ENCODE measurements at places on chromosomes 6 and 20.

GRCh38 chr20:18066421-18067333, 9.0 kb upstream of the OVOL2 start:
- DNase-seq = no peak

GRCh38 chr20:982754-983153, 19.4 kb downstream of the RSPO4 start:
- DNase-seq = no peak

- DNase-seq = no peak
Measured at GRCh38 chr6:14616656-14617055, 499.1 kb downstream of the CD83 start.

- no peak for DNase-seq
Measured at GRCh38 chr6:47792216-47792733, 10.4 kb downstream of the OPN5 start.

DNA sequence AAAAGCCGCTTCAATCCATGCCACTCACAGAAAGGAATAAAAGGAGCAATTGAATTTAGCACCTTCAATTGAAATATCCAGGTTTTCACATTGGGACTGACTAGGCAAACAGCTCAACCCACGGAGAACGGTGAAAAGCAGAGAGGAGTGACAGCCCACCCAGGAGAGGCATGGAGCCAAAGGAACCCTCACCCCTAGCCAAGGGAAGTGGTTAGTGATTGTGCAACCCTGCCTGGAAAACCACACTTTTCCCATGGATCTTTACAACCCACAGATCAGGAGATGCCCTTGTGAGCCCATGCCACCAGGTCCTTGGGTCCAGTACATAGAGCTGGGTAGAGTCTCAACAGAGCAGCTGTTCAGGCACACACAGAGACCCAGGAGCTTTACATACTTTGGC, 911.8 kb downstream of the EPHA7 start:
- DNase-seq = no peak

- DNase-seq = no peak
Measured at GRCh38 chr6:122995921-122996793, at the start of gene CLVS2. CLVS2 (plus strand) TSS chr6:122996235; CDS start chr6:122997778, 1,543 bp downstream.

DNA sequence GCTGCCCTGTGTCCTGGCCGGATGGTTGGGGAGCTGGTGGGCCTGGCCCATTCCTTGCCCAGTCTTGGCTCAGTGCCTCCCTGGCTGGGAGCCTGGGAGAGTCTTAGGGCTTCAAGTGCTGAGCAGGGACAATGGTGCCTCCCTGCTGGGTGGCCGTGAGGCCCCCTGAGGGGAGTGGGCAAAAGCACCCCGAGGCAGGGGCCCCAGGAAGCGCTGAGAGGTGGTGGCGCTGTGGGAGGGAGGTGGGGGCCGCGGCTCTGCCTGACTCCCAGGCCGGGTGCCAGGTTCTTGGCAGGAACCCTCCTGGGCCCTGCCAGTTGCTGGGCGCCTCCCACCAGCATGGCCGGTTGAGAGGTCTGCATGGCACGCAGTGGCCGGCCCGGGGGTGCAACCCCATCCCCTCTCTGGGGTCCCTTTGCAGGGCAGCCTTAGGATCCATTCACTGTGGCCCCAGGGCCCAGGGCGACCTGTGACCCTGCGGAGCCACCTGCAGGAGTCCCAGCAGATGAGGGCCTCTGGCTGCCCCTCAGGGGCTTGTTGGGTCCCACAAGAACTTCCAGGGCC, 9.2 kb upstream of the RPS21 start:
- DNase-seq = no peak

DNA sequence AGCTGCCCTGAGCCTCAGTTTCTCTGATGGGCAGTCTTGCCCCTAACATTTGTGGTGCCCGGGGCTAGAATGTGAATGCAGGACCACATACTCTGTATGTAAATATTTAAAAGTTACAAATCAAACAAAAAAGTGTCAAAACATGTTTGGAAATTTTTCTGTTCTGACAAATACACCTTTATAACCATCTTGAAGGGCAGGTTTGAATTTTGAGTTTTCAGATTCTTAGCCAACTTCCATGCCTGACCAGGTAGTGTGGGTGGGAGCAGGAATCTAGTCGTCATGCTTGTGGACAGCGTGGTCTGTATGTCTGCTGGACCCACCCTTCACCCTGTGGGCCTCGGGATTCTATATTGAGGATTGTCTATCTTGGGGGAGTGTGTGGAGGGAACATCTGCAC, 325.1 kb downstream of the SOX4 start:
- no peak for DNase-seq

DNA sequence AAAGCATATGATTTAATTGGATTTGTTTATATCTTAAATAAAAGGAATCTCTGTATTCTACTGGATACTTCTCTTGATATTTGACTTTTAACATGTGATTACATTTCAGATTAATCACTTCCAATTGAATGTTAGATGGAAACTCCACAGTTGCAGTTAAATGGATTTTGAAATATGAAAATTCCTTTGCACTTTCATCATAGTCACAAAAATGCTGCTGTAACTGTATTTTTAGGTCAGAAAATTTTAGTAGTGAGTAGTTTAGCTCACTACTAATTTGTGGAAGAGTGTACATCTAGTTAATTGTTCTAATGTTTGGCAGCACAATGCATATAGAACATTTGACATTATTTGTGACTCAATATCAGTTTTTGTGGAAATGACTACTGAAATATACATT, 26.8 kb downstream of the PTCHD4 start:
- DNase-seq = no peak

GRCh38 chr20:13102237-13102636, 93.5 kb downstream of the SPTLC3 start:
- DNase-seq = no peak

DNA sequence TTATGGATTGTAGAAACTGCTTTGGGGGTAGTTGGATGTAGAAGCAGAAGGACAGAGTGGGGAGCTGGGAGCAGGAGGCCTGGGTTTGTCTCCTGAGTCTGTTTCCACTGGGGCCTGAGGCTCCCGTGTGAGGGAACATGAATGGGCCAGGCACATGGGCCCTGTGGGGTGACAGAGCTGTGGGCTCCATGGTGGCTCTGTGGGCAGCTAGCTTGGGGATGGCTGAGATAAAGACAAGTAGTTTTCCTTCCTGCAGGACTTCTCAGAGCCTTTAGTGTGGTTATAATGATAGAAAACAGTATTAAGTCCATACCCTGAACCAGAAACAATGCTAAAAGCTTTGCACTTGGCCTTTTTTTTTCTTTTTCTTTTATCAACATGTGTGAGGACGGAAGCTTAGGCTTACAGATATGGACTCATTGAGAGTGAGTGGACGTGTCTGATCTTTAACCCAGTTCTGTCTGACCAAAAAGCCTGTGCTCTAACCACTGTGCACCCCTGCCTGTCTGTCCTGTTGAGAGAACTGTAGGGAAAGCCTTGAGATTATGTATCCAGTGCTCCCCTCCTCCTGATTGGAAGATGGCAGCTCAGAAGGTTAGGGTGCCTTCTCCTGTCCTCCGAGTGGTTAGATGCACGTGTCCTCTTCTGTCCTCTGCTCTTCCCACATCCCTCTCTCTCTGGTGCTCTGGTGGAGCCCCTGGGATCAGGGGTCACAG, 98.3 kb downstream of the CDH26 start:
- DNase-seq = no peak
